Activated naive CD8-positive, alpha-beta T cell treated with anti-CD3 and anti-CD28 coated beads, Interleukin-2, amount 10 ng/mL, durations not matched to agents 7 days and 5 days (primary cell): ENCODE measurements at places on chromosomes 11 and 22.

DNA sequence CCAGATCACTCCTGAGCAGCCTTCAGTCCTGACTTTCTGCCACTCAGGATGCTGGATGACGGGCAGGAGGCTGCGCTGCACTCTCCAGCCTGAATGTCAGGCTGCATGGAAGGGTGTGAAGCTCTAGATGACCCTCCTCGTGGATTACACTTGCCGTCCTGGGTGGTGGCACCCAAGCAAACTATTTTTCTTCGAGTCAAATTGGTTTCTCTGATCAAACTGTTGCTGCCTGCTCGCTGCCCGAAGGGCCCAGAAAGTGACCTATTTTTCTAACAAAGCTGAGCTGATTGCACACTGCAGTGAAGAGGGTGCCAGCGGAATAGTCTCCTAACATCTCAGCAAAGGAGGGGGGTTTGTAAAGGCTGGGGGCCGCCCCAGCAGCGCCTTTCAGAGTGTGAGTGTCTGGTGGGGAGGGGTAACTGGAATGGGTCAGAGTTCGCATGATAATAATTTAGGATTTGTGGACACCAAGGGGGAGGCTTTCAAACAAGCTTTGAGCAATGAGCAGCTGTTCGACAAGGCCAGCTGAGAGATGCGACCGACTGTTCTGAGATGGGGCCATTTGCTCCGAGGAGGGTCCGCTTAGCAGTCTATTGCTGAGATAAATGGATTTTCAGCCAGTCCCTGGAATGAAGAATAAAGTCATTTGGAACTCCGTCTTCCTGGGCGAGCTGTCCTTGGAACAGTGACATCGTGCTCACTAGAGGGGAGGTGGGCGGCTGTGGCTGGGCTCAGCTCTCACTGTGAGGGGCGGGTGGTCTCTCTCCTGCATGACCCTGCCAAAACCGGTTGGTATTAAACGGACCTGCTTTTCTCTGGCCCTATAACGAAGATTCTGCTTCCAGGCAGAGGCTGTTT is 537.6 kb downstream of the BRD1 start:
- no peak overlapping the region for H3K4me3 ChIP-seq
- DNase-seq = no peak
- no peaks in the 10 kb centered on the region for H3K4me1 ChIP-seq
- no peaks in the 10 kb centered on the region for H3K36me3 ChIP-seq
- no peak overlapping the region for H3K27ac ChIP-seq
- no peaks in the 10 kb centered on the region for H3K27me3 ChIP-seq

GRCh38 chr11:130527636-130528297 is 79.3 kb downstream of the ADAMTS15 start:
- no peak overlapping the region for H3K27ac ChIP-seq
- no peak for DNase-seq
- no peaks in the 10 kb centered on the region for H3K36me3 ChIP-seq
- H3K4me3 ChIP-seq = no peak overlapping the region

GRCh38 chr11:61587951-61588727 is 7.3 kb upstream of the SYT7 start:
- DNase-seq = peak; percentile 67
- H3K27ac ChIP-seq = no peak overlapping the region
- H3K36me3 ChIP-seq = no peaks in the 10 kb centered on the region
- H3K4me3 ChIP-seq = peak overlapping the region; percentile 43
- H3K27me3 ChIP-seq = peaks cover 41% of the 10 kb centered on the region
- peaks cover 9% of the 10 kb centered on the region for H3K4me1 ChIP-seq

GRCh38 chr11:43751726-43752125 is 71.2 kb downstream of the HSD17B12 start:
- peaks cover 27% of the 10 kb centered on the region for H3K36me3 ChIP-seq
- no peaks in the 10 kb centered on the region for H3K27me3 ChIP-seq
- DNase-seq = no peak
- no peak overlapping the region for H3K27ac ChIP-seq
- H3K4me3 ChIP-seq = no peak overlapping the region

- H3K27ac ChIP-seq = peak overlapping the region; percentile 67
- no peaks in the 10 kb centered on the region for H3K36me3 ChIP-seq
- H3K4me3 ChIP-seq = peak overlapping the region; percentile 43
- peaks cover 36% of the 10 kb centered on the region for H3K4me1 ChIP-seq
These were observed 53.1 kb downstream of the PDE2A start for GRCh38 chr11:72621008-72621610.
